ENCODE measurements at places on chromosomes 3 and 15.

GRCh38 chr3:77825001-77825827 lies 785.3 kb downstream of the ROBO2 start:
- peak; percentile 100 for DNase-seq

- DNase-seq, result no peak
These were observed 367.9 kb downstream of the ZIC4 start for GRCh38 chr3:147038481-147038880.

GRCh38 chr3:13708871-13709595 lies 160.1 kb downstream of the FBLN2 start:
- no peak for DNase-seq

- DNase-seq, result no peak
These were observed 68.9 kb downstream of the CYFIP1 start for GRCh38 chr15:22911306-22911705.

GRCh38 chr3:133374708-133375402 lies 25.0 kb upstream of the BFSP2 start:
- DNase-seq, result no peak
